Ovary (tissue), 10 donors: ENCODE measurements at places on chromosomes 13 and 19.

DNA sequence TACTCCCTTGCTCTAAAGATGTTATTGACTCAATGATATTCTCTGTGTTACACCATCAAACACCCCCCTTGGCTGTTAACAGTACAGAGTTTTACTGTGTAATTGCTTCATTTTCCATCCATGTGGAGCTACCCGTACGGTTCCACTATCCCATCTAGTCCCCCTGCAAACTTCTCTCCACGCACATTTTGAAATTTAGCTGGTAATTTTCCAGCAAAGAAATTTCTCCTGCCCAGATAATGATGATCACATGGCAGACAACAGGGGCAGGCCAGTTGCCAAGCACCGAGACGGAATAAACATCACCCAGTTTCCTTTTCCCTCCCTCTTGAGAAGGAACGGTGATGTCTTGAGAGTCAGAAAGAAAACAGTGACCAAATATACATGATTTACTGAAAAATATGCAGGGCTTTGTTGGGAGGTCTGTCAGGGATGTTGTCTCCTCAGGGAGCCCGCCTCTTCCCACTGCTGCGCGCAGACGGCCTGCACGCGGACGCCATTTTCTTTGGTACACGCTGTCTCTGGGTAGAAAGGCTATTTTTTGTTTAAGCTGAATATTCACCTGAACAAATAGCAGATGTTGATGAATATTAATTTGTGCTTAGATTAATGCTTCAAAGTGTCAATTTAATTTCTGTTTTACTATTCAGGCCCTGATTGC, 109.9 kb downstream of the OLFM4 start:
- DNase-seq, result no peak

- no peak for DNase-seq
Measured at GRCh38 chr13:100648354-100648753, 26.2 kb downstream of the TMTC4 start.

GRCh38 chr13:30734439-30734838, 904 bp upstream of the ALOX5AP start:
- DNase-seq, result no peak

GRCh38 chr13:20894245-20894644, 8.3 kb downstream of the XPO4 start:
- no peak for DNase-seq

DNA sequence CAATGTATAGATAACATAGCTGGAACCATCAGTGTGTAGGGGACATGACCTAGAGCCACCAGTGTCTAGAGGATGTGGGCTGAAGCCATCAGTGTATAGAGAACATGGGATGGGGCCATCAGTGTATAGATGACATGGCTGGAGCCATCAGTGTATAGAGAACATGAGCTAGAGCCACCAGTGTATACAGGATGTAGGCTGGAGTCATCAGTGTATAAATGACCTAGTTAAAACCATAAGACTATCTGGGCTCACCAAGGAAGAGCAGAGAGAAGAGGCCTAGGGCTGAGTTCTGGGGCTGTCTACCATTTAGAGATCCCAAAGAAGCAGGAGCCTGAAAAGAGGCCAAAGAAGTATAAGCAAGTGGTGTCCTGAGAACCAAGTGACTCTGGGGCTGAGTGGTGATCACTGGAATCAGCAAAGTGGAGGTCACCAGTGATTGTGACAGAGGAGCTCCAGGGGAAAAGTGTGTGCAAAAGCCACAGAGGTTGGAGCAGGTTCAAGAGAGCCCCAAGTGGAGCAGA, 41.0 kb downstream of the RFX2 start:
- no peak for DNase-seq

GRCh38 chr19:37303591-37304171, 67.2 kb upstream of the ZNF527 start:
- DNase-seq, result no peak

- no peak for DNase-seq
Measured at GRCh38 chr13:20428666-20429644, 96.7 kb downstream of the CRYL1 start.
